ENCODE measurements at places on chromosomes 11 and 22.
A peak's percentile ranks its signal among the peaks of the same experiment; 100 is the strongest.

DNA sequence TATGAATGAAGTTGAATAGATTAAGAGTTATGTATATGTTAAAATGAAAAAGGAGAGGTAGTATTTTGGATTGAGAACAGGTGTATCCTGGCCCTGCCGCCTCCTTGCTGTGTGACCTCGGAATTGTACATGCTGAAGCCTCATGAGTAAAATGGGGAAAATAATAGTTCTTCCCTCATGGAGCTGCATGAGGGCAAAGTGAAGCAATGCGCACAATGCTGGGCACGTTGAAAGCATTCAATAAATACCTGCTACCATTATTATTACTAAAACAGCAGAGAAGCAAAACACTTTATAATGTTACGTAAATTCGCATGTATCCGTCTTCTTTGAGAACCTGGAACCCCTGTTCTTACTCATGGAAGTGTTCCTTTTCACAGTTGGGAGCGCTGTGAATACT is 5.7 kb downstream of the AMOTL1 start:
- no peak for DNase-seq

DNA sequence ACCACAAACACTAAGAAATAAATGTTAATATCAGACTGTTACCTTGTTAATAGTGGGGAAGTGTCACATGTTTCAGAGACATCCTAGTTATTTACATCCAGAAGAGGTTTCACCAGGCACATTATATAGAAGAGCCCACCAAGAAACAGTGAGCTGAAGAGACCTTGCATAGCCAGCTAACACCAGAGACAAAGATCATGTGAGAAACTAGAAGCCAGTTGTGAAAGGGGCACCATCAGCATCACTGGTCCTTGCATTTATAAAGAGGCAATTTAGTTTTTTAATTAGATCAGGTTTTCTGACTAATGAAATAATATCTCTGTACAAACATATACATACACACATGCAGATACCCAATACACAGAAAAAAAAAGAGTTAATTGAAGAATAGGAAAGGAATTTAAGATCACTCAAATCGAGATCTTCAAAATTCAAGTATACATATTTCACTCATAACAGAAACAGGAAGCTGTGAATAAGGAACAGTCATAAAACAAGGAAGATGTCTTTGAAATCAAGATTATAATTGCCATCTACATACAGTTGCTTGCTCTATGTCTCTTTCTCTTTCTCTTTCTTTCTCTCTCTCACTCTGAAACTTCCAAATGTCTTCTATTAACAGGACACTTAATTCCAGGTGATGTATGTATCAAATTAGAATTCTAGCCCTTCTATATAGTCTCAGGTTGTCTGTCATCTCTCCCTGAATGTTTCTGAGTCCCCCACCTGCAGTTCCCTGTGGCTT is 348.7 kb downstream of the ETS1 start:
- no peak for DNase-seq

- peak; percentile 48 for DNase-seq
Measured at GRCh38 chr11:92211576-92212167, 12.9 kb upstream of the FAT3 start.

- DNase-seq = peak; percentile 31
Measured at GRCh38 chr11:70159627-70160570, 43.2 kb upstream of the FADD start.

DNA sequence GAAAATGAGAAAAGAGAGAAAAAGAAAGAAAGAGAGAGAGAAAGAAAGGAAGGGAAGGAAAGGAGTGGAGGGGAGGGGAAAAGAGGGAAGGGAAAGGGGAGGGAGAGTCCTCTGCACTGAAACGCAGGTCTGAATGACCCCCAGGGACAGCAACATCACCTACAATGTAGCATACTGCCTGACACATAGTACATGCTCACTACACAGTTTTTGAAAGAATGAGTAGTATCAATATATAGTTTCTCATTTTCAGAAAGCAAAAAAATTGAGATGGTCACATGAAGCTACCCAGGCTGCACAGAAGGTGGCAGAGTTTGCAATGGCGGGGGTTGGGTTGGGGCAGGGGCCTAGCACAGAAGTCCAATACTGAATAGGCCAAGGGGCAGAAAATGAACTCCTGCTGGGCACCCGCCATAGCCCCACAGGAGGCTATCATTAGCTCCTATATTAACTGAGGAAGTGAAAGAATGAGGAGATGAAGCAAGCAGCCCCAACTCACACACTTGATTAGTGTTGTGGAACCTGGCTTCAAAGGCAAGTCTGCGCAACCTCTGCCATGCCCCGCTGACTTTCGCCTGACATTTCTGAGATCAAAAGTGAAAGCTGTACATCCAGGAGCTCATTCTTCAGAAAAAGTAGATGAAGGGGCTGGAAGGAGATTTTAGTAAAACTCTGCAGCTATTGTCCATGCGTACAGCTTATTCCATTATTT is 241.2 kb upstream of the SYN3 start:
- DNase-seq = no peak

GRCh38 chr11:12430954-12431595 is 53.7 kb downstream of the PARVA start:
- no peak for DNase-seq

- DNase-seq = peak; percentile 77
Measured at GRCh38 chr11:58675334-58676155, 53.1 kb downstream of the CNTF start.

DNA sequence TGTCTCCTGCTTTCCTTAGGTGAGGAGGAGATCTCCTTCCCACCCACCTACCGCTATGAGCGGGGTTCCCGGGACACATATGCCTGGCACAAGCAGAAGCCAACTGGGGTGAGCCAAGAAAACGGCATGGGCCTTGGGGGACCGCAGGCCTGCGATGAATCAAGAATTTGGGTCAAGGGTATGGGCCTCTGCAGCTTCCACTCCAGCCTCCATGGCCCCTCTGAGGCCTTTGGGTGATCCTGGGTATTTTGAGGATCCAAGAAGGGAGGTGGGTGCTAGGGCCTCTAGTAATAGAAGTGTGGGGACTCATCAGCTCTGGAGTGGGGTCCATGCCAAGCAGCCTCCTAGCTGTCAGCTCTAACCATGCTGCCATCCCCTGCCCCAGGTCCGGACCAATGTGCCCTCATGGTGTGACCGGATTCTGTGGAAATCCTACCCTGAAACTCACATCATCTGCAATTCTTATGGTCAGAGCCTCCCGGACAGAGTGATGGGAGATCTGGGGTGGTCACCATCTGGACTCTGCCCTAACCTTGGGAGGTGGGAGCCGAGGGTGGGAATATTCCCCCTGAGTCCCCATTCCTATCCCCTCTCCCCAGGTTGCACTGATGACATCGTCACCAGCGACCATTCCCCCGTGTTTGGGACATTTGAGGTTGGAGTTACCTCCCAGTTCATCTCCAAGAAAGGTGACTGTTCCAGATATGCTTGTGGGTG is 8.6 kb downstream of the INPPL1 start:
- no peak for DNase-seq

- DNase-seq = no peak
Measured at GRCh38 chr11:29005401-29005980, 897.3 kb downstream of the METTL15 start.

DNA sequence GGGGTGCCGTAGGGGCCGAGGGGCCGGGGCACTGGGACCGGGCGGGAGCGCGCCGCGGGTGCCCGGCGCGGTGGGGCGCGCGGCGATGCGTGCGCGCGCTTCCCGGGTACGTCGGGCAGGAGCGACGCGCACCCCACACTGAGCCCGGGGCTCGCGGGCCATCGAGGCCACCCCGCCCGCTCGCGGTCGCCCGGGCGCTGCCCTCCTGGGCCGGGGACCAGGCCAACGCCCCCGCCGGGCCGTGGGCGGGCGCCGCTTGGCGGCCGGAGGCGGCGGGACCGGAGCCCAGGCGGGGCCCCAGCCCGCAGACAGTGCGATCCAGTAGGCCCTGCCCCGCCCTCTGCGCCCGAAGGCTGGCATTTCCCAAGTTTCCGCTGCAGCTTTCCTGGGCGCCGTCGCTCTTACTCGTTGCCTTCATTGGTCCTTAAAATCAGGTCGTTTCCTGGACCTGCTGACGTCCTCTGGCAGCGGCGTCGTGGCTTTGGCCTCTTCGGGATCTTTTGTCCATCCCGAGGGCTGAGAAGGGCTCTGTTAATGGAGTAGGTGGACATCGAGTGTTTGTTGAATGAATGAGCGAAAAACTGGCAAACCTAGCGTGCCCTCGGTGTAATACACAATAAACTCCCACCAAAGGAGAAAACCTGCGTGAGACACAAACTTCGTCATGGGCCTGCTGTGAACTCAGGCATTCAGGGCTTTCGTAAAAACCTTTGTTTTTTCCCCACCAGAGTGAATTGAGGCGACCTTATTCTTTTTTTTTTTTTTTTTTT is 638 bp downstream of the PARVA start:
- no peak for DNase-seq

DNA sequence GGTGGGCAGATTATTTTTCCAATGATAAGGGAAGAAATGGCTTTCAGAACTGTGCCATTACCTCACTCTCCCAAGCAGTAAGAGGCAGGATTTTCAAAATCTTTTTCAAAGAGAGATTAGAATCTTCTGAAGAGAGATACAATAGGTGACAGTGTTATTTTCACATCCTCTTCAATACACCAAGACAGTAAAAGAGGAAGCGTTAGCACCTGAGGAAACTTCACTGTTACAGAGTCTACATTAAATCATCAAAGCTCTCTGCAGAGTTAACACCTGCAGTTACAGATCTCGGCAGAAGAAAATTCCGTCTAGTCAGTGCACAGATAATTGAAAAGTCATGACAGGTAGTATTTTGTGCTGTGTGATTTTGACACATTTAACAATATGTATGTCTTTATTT is 144.9 kb downstream of the PGR start:
- DNase-seq = no peak

GRCh38 chr11:4184163-4184916 is 89.7 kb downstream of the RRM1 start:
- no peak for DNase-seq

DNA sequence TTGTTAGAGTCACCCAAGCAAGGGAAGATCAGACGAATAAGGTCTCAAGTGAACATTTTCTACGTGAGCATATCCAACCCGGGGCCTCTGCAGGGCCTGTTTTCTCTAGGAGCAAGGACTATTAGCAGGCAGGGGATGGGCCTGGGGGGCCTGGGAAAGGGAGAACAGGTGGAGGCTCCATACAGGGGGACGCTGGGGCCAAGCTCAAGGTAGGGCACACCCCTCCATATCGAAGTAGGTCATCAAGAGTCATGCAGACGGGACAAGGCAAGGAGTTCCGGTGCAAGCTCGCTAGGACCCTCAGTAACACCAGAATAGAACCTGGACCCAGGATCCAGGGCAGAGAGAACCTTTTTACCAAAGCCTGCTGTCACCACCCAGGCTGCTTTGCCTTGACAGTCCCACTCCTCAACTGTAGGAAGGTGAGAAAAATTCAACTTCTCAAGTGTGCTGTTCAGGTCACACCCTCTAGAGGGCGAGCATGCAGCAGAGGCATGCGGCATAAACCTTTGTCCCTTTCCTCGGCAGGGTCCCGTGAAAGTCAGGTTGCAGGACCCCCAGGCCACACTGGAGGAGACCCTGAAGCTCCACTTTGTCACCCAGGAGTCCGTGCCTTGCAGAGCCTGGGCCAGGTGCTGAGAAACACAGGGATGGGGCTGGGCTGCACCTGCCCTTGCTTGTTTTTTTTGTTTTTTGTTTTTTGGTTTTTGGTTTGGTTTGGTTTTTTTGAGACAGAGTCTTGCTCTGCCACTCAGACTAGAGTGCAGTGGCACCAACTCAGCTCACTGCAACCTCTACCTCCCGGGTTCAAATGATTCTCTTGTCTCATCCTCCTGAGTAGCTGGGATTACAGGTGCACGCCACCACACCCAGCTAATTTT is 8.6 kb upstream of the APOBEC3B start:
- DNase-seq = no peak

GRCh38 chr11:69297787-69298266 is 3.9 kb downstream of the MYEOV start:
- DNase-seq = no peak

DNA sequence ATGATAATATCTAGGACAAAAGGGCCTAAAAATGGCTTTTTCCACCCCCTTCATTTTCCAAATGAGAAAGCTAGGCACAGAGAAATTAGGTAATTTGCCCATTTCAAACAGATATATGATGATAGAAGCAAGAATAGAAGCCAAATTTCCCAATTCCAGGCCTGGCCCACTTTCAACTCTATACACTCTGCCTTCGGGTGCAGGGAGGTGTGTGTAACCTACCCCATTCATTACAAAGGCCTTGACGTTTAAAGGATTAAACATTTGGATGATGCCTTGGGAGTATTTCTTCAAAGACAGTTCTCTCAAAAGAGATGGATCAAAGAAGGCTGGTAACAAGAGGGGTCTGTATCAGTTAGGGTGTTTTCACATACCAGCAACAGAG is 134.1 kb downstream of the CCDC34 start:
- peak; percentile 49 for DNase-seq

- DNase-seq = no peak
Measured at GRCh38 chr11:125263268-125263790, 98.8 kb downstream of the PKNOX2 start.

GRCh38 chr11:122038543-122038942 is 77.5 kb downstream of the BLID start:
- no peak for DNase-seq

DNA sequence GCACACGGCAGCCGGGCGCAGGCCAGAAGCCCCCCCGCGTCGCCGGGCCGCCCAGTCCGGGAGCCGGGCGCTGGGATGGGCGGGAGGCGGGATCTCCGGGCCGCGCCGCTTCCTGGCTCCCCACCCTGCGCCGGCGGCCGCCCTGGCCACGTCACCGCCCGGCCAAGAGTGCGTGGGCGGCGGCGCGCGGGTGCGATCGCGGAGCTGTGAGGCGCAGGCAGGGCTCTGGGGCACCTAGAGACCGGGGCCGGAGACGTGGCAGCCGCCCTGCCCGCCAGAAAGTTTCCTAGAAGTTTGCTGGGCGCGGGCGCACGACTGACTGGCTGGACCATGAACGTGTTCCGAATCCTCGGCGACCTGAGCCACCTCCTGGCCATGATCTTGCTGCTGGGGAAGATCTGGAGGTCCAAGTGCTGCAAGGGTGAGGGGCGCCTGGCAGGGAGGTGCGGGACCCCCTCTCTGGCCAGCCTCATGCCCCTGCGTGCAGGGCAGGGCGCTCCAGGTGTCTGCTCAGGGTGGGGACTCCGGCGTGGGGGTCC is at the start of gene KDELR3:
Gene KDELR3, plus strand, starts transcription at position 193 of the 539 bp plus-strand sequence. Its CDS starts 138 bp downstream, at position 331.
- DNase-seq = no peak

- DNase-seq = no peak
Measured at GRCh38 chr11:820655-821511, 2.2 kb downstream of the PNPLA2 start.

- no peak for DNase-seq
Measured at GRCh38 chr11:124799348-124800225, 619 bp downstream of the MSANTD2 start.

GRCh38 chr11:119134389-119134978 is 13.1 kb downstream of the HINFP start:
- DNase-seq = no peak

- peak; percentile 67 for DNase-seq
Measured at GRCh38 chr11:45872651-45873356, 12.6 kb upstream of the MAPK8IP1 start.

GRCh38 chr11:10749476-10749875 is 1.6 kb upstream of the CTR9 start:
- no peak for DNase-seq

- no peak for DNase-seq
Measured at GRCh38 chr22:26259510-26259909, 90.2 kb downstream of the SEZ6L start.

- no peak for DNase-seq
Measured at GRCh38 chr22:29311464-29312217, 3.9 kb downstream of the RASL10A start.

Measured in NCI-H446 (cell line).